CD4-positive, alpha-beta T cell (primary cell): ENCODE measurements at places on chromosomes 11 and 22.

GRCh38 chr11:45252134-45252856, 33.8 kb downstream of the SYT13 start:
- DNase-seq, result peak; percentile 5

DNA sequence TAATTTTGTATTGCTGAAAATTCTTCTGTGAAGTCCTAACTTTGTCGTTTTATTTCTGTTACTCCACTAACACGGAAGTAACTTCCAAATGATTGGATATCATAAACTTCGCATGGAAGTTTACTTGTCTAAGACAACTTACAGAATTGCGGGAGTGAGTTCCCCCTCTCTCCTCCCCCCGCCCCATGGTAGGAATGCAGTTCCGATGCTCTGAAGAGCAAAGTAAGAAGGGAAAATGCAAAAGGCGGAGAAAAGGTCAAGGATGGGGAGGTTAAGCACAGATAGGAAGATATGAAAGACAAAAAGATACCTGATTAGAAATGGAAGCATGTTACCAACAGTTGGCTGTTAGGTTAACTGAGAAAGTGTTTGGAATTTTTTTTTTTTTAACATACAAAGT, 1.3 kb downstream of the EIF3M start:
- no peak for DNase-seq

- no peak for DNase-seq
Observed at GRCh38 chr22:19048531-19048930, 73.7 kb downstream of the DGCR2 start.

DNA sequence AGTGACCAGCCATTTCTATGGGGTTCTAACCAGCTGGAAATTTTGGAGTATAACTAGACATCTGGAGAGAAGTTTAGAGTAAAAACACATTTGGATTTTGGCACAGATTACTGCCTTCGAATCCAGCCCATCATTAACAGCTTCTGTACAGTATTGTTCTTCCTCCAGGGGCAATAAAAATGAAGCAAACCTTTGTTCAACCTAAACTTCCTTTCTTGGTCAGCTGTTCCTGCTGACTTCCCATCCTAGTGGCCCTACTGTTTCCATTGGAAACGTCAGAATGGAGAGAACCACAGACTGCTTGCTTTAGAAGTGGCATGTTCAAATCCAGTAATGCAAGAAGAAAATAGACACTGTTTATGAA, 203.7 kb upstream of the MTMR2 start:
- DNase-seq, result no peak

DNA sequence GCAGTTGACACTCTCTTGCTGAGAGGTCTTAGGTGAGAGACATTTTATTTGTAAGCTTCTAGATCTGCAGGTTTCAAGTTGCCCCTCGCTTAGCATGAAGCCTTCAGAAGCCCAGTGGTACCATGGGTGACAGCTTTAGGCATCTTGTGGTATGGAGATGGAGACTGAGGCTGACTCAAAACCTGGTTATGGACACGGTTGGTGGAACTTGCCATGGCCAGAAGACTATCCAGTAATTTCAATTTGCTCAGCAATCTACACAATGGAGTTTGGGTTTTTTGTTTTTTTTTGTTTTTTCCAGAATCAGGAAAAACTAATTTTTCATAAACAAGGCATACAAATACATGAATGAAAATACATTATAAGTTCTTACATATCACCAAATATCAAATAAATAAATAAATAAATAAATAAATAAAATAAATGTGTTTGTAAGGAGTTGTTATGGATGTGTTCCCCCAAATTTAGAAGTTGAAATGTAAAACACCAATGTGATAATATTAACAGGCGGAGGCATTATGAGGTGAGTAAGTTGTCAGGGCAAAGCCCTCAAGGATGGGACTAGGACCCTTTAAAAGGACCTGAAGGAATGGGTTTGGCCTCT, 22.6 kb downstream of the ETS1 start:
- no peak for DNase-seq

DNA sequence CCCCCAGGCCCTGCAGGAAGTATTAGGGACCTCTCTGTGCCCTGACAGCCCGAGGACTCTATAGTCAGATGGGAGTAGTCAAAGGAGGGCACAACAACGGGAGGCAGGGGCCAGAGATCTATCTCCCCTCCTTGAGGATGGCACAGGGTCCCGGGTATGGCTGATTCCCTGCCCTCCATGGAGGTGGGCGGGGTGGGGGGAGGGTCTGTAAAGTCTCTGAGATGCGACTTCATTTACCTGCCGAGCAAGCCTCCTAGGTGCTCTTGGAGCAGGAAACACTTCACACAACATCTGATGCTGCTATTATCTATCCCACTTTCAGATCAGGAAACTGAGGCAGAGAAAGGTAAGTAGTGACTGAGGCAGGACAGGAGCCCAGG, 769 bp upstream of the CDC42EP1 start:
- no peak for DNase-seq

GRCh38 chr11:128448200-128448886, 139.0 kb downstream of the ETS1 start:
- no peak for DNase-seq

DNA sequence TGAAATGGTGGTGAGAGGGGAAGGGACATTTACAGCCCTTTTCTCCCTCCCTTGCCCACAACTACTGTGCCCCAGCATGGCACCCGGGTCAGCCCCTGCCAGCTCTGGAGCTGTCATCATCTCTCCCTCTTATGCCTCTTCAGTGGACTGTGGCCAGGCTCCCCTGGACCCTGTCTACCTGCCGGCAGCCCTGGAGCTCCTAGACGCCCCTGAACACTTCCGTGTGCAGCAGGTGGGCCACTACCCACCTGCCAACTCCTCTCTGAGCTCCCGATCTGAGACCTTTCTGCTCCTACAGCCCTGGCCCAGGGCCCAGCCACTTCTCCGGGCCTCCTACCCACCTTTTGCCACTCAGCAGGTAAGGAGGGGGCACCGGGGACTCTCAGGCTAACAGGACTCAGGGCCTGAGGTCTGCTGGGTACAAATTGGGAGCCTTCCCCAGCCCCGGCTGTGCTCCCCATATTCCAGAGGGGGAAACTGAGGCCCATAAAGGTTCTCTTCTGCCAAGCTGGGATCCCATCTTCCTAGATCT, 2.9 kb downstream of the TMEM132A start:
- DNase-seq, result no peak

DNA sequence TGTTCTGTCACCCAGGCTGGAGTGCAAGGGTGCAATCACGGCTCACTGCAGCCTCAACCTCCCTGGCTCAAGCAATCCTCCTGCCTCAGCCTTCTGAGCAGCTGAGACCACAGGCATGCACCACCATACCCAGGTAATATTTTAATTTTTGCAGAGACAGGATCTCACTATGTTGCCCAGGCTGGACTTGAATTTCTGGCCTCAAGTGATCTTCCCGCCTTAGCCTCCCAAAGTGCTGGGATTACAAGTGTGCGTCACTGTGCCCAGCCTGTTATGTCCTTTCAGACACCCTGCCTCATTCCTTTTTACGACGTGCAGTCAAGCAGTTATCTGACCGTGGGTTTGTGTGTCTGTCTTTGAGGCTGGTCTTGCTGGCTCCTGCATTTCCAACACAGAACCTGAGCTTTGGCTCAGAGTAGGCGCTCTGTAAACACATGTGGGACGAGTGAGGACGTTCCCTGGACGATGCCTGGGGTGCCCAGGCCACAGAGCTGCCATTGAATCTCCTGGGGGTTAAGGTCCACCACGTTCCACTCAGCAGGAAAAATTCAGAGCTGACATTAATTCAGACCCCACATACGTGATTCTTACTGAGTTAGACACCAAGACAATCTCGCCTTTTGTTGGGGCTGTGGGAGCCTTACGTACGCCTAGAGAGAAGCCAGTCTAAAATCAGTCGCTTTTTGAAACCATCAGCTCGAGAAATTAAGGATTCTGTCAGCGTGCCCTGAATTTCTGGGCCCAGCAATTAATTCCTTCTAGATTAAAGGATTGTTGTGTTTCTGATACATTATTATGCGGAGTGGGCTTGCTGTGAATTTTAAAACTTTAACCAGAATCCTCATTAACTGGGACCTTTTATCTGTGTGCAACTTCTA, 21.5 kb upstream of the EMID1 start:
- no peak for DNase-seq

DNA sequence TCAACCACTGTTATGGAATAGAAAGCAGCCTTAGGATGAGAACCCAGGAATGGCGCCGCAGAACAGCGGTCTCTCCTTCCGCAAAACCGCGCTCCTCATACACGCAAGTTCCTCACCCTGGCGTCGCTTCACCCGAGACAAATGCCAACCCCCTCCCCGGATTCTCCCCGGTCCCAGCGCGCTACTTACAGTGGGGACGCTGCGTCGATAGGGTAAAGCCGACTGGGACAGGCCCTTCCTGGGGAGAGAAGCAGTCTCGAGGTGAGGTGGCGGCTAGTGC, 287 bp downstream of the RPS13 start:
- no peak for DNase-seq

DNA sequence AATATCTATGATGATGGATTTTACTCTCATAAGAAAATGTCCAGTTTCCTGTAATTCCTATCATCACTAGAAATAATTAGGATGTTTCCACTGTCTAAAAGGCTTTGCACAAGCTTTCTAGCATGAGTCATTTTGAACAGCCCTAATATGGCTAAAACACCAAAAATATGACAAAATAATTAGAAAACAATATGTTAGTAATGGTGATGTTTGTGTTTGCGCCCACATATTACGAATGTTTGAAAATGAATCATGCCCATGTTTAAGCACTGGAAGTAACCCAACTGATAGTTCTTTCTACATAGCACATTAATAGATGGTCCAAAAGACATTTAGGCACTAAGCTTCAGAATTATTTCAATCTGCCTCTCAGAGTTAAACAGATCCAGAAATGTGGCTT, 96.0 kb downstream of the TRPC6 start:
- no peak for DNase-seq

GRCh38 chr11:37390576-37391083, 792.6 kb upstream of the RAG2 start:
- no peak for DNase-seq

DNA sequence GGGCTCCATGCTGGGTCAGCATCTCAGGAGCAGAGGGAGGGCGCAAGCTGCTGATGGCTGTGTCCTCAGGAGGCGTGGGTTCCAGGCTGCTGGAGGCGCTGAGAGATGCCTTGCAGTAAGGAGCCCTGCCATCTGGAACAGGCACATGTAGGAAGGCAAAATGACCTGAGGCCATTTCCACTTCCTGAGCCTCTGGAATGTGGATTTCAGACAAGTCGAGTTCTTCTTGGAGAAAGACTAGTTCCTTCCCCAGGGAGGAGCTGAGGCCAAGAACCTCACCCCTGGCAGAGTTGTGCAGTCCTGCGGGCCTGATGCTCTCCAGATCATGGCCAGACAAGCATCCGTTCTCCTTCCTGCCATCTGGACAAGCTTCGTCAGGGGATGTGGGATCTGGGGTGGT, 19.3 kb downstream of the HPS4 start:
- no peak for DNase-seq

- no peak for DNase-seq
Observed at GRCh38 chr11:121057922-121058321, 34.0 kb downstream of the TBCEL start.

- DNase-seq, result peak; percentile 27
Observed at GRCh38 chr11:502288-503178, 4.5 kb downstream of the RNH1 start.

DNA sequence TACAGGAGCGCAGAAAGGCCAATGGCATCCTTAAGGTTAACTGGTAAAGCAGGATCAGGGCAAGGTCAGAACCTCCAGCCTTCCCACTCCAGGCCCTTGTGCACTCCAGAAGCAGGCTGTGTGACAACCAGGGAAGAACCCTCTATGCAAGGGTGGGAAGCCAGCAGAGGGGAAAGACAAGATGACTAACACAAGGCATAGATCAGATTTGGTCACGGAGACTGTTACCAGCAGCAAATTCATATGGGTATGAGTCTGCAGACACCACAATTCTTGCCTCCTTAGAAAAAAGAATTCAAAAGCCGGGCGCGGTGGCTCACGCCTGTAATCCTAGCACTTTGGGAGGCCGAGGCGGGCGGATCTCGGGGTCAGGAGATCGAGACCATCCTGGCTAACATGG, 39.8 kb upstream of the MTNR1B start:
- DNase-seq, result no peak

DNA sequence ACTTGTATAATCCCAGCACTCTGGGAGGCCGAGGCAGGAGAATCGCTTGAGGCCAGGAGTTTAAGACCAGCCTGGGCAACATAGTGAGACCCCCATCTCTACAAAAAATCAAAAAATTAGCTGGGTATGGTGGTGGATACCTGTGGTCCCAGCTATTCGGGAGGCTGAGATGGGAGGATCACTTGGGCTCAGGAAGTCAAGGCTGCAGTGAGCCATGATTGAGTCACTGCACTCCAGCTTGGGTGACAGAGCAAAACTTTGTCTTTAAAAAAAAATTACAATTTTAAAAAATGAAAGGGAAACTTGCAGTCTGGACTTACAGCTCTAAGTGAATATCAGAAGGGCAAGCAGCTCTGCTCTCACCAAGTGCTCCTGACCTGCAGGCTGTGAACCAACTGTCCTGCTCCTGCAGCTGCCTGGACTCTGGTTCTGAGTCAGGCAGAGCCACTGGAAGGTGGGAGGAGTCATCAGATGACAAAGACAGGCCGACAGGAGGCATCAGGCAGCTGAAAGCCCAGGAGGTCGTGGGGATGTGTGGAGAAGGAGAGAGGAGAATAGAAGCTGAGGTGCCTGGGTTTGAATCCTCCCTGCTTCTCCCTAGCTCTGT, 9.6 kb downstream of the SMTNL1 start:
- DNase-seq, result no peak

DNA sequence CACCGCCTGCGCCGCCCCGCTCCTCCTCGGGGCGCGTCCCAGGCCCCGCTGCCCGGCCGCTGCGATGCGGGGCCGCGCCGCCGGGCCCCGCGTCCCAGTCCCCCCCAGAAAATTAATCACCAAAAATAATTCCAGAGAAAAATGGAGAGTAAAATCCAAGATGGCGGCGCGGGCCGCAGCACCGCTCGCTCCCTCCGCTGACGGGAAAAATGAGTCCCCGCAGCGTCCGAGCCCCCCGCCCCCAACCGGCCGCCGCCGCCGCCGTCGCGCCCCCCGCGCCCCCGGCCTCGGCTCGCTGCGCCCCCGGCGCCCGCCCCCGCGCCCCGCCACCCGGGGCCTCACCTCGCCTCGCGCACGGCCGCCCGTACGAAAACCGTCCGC, at the start of gene KMT5B:
Gene KMT5B, minus strand, starts transcription at position 162 of the 381 bp plus-strand sequence. CDS start 23,220 bp downstream, outside the sequence.
- DNase-seq, result no peak

DNA sequence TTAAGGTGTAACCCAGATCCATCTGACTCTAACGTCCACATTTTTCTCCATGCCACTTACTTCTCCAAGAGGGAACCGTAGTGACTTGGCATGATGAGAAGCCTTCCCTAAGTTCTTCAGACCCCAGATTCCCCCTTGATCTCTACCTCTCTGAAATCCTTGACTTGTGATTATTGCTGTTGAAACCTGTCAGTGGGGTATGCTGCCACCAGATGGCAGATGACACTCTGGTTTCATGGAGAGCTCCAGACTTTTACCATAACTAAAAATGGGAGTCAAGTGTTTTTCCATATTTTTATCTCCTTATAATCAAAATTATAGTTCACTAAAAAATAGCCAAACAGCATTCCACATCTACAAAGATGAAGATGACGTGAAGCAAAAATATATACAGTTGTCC, 504.2 kb downstream of the SOX6 start:
- DNase-seq, result no peak

GRCh38 chr11:113877670-113878055, 2.3 kb upstream of the USP28 start:
- DNase-seq, result peak; percentile 13
